Retina (tissue), 1 donor: ENCODE measurements at places on chromosomes 2 and 18.

- no peak for DNase-seq
Observed at GRCh38 chr2:112140899-112141625, 2.9 kb downstream of the FBLN7 start.

- no peak for DNase-seq
Observed at GRCh38 chr18:78637442-78638402, 341.9 kb upstream of the SALL3 start.

DNA sequence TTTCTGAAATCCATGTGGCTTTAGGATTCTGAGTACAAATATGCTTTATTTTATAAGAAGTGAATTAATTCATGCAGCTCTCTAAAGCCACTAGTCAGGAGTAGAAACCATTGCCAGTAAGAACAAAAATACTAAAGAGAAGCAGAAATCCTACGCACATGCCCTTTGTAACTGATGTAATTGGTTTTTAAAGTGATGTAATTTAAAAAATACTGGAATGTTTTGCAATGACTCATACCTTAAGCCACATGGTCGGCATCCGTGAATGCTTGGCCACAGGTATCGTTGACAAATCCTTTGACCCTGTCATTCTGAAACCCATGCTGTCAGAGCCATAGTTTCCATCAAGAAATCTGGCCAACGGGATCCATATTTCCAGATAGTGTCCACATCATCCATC lies 213.3 kb downstream of the ACKR3 start:
- DNase-seq = no peak

DNA sequence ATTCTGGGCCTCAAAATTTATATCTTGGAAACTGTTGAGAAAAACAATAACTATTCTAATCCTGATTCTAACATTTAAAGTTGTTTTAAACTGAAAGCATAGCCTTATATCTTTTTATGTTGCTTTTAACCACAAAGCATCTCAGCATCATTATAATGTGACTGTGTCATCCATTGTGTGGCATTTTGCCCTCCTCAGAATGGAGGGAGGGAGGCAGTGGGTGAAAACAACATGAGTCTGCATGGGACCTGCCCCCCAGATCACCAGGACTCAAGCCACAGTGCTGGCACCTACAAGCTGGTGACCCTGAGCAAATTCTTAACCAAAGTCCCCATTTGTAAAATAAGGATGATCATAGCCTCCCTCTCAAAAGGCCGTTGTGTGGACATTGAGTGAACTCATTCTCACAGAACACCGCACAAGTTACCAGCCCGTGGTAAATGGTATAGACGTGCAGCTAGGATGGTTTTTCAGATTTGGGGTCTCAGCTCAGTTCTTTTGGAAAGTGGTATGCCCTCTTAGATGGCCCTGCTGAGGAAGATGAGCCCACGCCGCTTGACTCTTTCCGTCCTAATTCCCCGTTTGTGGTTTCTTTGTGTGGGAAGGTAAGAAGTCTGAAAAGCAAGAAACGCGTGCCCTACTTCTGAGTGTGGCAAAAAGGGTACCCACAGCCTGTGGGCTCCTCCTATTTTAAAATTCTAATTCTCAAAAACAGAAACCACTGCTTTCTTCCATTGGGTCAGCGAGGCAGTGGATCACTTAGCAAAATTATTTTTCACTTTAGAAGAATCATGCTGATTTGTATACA lies 305.0 kb upstream of the ID2 start:
- DNase-seq = no peak

GRCh38 chr2:47501374-47502200 lies 98.6 kb downstream of the MSH2 start:
- no peak for DNase-seq

- no peak for DNase-seq
Observed at GRCh38 chr2:207427986-207428385, 101.8 kb upstream of the CREB1 start.

DNA sequence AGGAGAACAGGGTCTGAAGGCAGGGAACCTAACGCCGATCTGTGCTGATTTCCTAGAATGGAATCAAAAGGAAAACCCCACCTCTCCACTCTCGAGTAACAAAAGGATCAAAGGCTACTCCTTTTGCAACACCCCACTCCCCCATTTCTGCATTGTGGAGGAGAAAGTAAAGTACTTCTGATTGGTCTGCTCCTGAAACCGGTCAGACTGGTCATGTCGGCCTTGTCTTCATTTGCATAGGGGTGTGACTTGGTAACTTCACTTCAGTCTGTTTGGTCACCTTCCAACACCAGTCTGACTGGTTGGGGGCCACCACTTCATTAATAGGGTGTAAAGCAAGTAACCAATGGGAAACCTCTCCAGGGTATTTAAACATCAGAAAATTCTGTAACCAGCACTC lies 771.9 kb downstream of the ERBB4 start:
- no peak for DNase-seq

- DNase-seq = no peak
Observed at GRCh38 chr2:121355488-121355887, 70.5 kb upstream of the TFCP2L1 start.

GRCh38 chr2:102632380-102633175 lies 13.2 kb downstream of the SLC9A2 start:
- DNase-seq = no peak

DNA sequence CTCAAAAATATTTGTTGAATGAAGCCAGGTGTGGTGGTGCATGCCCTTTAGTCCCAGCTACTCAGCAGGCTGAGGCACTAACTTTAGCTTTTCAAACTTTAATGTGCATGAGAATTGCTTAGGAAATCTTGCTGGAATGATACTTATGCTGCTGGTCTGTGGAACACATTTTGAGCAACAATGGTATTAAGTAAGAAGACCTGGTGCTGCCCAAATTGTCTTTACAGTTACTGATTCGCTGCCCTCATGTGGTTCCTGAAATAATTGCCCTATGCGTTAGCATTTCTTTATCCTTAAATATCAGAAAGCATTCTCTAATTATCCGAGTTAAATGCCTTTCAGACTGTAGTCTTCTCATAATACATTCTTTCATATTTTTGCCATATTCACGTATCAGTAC lies 76.0 kb upstream of the SESTD1 start:
- no peak for DNase-seq

- DNase-seq = no peak
Observed at GRCh38 chr2:1081451-1082225, 131.0 kb downstream of the SNTG2 start.

GRCh38 chr2:52115750-52116149 lies 1083.8 kb upstream of the NRXN1 start:
- no peak for DNase-seq

GRCh38 chr2:124610866-124611265 lies 585.8 kb downstream of the CNTNAP5 start:
- DNase-seq = no peak

DNA sequence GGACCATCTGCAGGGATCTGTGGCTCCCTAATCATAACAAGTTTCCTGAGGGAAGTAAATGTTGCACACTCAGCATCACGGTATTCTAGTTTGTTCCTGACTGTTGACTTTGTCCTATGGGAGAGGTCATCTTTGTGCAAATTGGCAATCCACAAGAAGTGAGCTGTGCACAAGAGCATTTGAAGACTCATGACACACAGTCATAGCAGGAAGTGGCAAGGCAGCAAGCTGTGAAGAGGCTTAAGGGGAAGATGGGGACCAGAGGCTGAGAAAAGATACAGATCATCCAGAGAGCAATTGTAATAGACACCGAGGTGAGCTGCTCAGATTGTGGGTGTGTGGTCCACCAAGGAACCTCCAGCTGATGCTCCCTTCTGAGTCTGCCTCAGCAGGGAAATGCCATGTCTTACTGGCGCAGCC lies 2.7 kb downstream of the TNP1 start:
- no peak for DNase-seq

GRCh38 chr18:49560624-49561288 lies 1.1 kb upstream of the LIPG start:
- no peak for DNase-seq
